ENCODE measurements at places on chromosomes 5 and 9.
A peak's percentile ranks its signal among the peaks of the same experiment; 100 is the strongest.

GRCh38 chr5:171419688-171420430, 412 bp downstream of the FGF18 start:
- peak; percentile 50 for DNase-seq

GRCh38 chr9:132489536-132489935, 79.5 kb downstream of the CFAP77 start:
- DNase-seq: no peak

DNA sequence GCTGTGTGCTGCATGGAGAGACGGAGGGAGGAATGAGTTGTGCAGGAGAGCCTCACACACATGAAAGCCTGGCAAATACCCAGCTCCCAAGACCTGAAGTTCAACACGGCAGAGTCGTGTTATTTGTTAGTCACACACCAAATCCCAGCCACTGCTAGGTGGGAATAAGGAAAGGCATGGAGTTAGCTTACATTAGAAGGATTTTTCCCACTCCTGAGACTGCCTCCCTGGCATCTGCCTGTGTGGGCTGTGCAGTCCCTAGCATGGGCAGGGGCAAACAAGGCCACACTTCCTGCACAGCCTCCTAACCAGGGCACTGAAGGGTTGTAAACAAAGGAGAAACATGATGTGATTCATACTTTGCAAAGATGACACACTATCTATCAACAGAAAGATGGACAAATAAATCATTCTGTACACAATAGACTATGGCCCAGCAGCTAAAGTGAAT, 306.8 kb downstream of the SPOCK1 start:
- no peak for DNase-seq

- DNase-seq: no peak
Observed at GRCh38 chr5:68757006-68757405, 336.8 kb upstream of the SLC30A5 start.

- peak; percentile 73 for DNase-seq
Observed at GRCh38 chr9:90735952-90736351, 65.7 kb upstream of the SYK start.

DNA sequence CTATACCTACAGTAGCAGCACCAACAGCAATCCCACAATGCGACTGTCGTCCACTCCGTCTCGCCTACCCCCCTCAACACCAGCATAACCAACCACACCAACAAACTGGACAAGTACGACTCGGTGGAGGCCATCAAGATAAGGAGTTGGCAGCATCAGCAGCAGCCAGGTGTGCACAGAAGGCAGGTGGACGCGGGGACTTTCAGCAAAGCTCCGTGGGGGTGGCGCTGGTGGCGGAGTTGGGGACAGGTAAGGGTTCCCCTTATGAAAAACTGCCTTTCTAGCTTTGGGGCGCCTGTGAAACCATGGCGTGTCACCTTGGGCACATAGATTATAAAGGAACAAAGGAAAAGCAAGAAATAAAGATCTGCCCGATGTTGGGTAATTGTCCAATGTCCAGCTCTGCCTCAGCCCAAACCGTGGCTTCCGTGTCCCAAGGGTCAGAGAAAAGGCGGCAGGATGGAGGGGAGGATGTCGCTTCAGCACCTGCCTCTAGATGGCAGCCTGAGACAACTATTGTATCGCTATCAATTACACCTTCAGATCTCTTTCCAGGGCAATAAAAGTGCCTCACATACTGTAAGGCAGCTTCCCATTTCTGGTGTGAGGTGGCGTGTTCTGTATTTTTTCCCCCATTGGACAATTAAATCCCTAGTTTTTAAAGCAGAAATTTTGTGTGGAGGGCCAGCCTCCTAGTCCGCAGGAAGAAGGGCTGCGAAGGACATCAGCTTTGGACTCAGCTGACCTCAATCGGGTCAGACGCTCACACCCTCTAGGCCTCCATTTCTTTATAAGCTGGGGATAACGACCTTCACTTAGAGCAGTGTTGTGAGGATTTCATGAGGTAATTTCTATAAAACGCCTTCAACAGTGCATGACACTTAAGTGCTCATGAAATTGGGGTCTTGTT, 58.8 kb downstream of the MTRR start:
- DNase-seq: peak; percentile 77

- no peak for DNase-seq
Observed at GRCh38 chr5:63255594-63255993, 677.0 kb downstream of the LRRC70 start.

- DNase-seq: no peak
Observed at GRCh38 chr9:25814023-25814422, 135.8 kb upstream of the TUSC1 start.

DNA sequence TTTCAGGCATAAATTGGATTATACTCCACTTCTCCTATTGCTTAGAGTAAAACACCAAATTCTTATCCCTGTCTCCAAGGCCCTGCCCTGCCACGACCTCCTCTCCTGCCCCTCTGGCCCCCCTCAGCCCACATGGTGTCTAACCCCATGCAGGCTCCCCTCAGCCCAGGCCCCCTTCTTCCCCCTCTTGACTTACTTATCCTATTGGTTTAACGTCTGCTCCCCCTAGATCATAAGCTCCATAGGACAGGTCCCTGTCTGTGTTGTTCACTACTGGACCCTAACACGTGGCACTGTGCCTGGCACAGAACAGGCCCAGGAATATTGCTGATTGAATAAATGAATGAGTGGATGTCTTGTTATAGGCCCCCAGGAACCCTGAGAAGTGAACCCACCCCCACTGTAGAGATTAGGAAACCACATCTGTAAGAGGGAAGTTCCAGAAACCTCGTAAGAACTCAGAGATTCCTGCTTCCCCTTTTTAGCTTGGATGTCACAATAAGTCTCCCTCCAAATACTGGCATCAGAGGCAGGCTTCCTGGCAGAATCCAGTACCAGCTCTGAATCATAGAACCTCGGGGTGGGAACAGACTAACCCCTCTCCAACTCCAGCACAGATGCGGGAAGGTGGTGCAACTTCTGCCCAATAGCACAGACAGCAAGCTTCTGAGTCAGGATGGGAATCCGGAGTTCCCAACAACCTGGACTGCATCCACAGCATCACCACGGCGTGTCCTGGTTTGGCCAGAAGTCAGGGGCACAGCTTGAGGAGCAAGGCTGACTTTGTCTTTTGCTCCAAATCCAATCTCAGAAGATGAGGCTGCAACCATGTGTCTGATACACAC, 31.5 kb downstream of the HRH2 start:
- DNase-seq: peak; percentile 8

DNA sequence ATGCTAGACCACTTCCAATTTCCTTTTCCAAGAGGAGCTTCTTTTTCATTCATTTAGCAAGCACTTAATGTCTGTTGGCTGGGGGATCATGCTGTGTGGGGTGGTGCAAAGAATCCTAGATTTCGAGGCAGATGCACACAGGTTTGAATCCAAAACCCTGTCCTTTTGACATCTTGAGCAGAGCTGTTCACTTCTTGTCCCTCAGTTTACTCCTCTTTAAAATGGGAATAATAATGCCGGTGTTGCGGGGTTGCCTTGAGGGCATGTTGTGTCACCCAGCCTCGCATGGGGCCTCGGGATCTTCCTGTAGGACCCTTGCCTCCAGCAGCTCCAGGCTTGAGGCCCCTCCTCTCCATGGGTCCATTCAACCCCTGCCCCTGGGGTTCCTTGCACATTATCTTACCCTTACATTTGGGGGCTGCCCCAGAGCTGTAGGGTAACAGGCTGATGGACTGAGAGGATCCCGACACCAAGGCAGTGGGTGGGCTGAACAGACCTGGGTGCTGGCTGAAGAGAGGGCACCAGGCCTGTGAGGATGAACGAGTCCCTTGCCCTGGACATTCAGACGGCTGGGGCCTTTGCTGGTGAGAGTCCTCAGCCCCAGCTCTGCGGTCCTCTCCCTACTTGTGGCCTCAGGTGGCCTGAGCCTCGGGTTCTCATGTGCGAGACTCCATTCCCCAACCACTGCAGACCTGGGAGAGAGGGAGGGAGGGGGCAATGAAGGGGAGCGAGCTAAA, 145.8 kb downstream of the BARX1 start:
- no peak for DNase-seq

GRCh38 chr5:117829646-117830045, 1158.7 kb downstream of the DTWD2 start:
- peak; percentile 16 for DNase-seq

DNA sequence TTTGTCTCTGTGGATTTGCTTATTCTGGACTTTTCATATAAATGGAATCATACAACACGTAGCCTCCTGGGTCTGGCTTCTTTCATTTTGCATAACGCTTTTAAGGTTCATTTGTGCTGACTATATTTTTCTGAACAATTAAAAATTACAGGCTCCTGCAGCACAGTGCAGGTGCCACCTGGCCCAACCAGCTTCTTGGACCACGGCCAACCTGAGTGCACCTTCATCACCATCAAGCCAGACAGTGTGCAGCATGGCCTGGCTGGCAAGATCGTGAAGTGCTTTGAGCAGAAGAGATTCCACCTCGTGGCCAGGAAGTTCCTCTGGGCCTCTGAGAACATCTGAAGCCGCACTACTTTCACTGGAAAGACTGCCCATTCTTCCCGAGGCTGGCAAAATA, 53.5 kb upstream of the COL15A1 start:
- no peak for DNase-seq

GRCh38 chr9:71472400-71472799, 295.9 kb downstream of the CEMIP2 start:
- DNase-seq: no peak

- DNase-seq: no peak
Observed at GRCh38 chr5:154701181-154701580, 54.0 kb upstream of the LARP1 start.

DNA sequence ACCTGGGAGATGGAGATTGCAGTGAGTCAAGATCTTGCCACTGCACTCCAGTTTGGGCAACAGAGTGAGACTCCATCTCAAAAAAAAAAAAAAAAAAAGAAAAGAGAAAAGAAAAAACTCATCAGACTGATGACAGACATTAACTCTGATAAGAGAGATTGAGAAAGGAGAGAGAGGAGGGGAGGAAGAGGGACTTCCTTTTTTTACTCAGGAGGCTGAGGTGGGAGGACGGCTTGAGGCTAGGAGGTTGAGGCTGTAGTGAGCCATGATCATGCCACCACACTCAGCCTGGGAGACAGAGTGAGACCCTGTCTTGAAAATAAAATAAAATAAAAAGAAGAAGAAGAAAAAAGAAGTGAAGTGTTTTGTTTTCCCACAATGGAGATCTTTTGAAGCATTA, 9.7 kb upstream of the MSMP start:
- DNase-seq: no peak

- no peak for DNase-seq
Observed at GRCh38 chr9:94005272-94005901, 50.2 kb upstream of the BARX1 start.

GRCh38 chr5:171808453-171808852, 22.8 kb downstream of the SMIM23 start:
- no peak for DNase-seq

GRCh38 chr9:121721058-121721350, 69.6 kb downstream of the DAB2IP start:
- DNase-seq: no peak

DNA sequence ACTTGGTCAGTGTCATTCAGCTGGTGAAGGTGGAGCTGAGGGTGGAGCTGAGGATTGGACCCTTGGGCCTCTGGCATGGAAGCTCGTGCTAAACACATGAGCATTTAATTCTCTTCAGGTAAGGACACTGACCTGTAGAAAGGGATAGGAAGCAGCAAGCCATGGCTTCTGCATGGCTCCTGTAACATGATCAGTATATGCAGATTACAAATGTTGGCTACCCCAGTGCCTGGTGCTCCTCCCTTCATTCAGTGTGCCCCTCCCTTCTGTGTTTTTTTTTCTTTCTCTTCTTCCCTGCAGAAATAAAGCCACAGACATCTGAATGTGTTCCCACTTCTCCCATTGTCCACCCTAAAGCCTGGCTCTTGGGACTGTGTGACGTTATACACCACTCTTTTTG, 52.9 kb downstream of the ARHGAP26 start:
- DNase-seq: no peak

DNA sequence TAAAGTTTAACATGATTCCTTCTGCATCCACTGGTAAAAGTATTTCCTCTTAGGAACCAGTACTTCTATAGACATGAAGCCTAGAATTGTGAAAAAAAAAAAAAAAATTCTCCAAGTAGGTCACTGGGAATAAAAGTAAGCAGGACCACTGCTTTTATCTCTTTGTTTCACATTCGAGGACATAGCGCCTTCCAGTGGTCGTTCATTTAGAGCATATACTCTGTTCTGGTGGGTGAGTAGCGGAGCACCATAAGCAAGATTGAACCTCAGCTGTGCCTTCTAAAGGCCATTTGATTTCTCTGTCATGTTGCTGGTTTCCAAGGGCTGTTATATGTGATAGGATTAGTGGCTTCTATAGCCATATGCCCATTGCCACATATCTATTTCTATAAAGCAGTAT, 393.1 kb downstream of the TMEM232 start:
- DNase-seq: peak; percentile 76

DNA sequence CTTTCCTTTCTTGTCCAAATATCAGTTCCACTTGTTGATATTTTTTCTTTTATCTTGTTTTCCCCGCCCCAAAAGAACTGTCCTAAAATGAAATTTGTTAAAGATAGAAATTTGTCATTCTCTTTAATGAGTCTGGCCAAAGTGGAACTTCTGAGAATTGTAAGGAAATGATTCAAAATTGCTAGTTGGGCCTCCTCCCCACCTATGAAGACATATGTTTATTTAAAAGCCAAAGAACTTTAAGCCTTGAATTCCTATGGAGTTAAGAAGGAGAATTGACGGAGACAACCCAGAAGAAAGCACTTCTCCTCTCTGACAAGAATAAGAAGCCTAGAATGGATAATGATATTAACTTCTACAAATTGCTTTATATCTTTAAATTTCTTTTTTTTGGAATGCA, 59.1 kb upstream of the ALDH1A1 start:
- no peak for DNase-seq

DNA sequence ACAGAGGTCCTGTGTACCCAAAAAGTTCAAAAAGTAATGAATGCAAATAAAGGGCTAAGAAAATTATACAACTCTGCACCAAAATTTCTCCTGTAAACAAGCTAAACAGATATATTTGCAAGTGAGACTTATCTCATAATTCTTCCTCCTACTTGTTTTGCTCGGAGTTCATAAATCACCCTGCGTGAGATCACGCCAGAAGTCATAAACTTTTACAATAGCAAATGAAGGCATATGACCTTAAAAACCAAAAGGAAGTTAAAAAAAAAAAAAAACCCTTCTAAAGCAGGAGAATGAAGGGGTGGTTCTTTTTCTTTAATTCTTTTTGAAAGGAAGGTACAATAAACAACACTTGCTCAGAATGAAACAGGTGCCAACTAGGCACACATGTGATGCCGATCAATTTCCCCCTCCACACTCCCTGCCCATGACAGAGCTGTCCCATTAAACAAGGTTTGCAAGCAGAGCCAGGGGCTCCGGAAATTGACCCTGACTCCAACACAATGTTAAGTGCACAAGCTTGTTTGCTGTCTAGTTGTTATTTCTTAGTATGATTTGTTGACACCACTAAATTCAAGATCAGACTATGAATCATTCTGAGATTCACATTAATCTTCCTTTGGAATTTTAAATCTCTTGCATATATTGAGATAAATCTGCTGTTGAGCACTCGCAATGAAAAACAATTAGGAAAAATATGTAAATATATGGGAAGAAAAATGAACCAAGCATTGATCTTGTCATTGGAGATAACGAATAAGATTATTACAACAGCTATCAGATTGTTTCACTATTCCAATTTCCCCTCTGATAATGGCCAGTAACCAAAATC, 46.3 kb downstream of the DROSHA start:
- DNase-seq: no peak

GRCh38 chr5:78919796-78920195, 65.3 kb downstream of the ARSB start:
- no peak for DNase-seq
